WTC11 (cell line): ENCODE measurements at places on chromosomes 4 and X. TPM values are rescaled to one million over a fixed set of nuclear protein-coding genes. Genes with fewer than 3 reads are reported as not detected.

DNA sequence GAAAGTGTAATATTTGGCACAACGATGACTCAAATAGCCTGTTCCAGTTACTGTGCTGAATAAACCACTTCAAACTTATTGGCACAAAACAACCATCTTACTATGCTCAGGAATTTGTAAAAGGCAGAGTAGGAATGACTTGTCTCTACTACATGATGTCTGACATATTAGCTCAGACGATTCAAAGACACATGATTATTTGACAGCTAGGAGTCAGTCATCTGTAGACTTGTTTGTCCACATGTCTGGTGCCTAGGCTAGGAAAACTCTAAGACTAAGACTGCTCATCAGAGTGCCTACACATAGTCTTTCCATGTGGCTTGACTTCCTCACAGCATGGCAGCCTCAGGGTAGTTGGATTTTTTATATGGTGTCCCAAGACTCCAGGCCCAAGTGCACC lies 154.5 kb downstream of the FANCB start:
- no peak for DNase-seq

DNA sequence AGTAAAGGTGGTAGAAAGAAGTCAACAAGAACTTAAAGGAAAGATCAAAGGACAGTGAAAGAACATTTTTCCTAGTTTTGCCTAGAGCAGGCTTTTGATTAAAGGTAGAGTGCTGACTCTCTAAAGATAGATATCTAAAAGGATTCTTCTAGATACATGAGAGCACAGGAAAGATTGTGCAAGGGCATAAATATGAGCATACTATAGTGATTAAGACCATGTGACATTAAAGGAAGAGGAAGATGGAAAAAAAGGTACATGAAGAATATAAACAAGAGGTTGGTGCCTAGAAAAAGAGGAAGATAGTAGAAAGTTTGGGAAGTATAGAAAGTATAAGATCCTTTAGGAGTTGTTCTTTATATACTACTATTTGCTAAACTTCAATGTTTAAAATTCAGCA lies 26.1 kb upstream of the TET2 start:
- no peak for DNase-seq

- no peak for DNase-seq
Measured at GRCh38 chr4:13322681-13323101, 161.4 kb downstream of the RAB28 start.

DNA sequence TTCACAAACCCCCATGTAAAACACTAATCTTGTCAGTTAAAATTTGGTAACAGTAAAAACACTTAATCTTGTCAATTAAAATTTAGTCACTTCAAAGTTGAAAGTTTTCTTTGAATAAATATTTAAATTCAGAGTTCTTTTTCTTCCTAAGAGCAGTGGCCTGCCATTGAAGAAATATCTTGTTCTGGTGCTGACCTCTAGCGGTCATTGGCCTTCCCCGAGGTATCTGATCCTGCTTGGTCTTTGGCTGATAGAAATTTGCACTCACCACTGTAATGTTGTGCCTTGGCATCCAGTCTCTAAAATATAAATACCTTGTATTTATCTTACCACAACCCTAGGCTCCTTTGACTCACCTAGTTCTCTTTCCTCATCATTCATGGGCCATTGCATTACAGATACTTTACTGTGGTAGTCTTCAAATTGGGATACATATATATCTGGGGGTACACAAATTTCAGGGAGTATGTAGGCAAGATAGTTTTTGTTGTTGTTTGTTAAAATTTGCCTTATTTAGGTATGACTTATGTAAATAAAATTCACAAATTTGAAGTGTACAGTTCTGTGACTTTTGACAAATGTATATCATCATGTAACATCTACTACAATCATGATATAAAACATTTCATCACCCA lies 6.7 kb upstream of the ART3 start:
- peak; percentile 76 for DNase-seq

DNA sequence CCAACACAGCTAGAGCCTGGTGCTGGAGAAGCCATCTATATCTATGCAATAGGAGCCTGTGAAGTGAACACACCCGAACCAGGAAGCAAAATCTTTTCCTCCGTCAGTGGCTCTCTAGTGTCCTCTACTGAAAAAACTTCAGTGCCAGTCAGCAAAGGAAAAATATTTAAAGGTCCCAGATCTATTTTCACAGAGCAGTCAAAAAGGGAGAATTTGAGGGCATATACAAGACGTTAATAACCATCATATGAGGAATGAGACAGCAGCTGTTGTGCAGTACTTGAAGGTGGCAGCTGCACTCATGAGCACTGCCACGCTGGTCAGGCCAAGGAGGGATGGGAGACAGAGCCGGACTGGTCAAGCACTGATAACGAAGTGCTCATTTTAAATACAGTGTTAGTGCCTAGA lies 14.4 kb downstream of the MCUB start:
- no peak for DNase-seq

GRCh38 chrX:38704146-38704882 lies 96.9 kb upstream of the MID1IP1 start:
- no peak for DNase-seq

DNA sequence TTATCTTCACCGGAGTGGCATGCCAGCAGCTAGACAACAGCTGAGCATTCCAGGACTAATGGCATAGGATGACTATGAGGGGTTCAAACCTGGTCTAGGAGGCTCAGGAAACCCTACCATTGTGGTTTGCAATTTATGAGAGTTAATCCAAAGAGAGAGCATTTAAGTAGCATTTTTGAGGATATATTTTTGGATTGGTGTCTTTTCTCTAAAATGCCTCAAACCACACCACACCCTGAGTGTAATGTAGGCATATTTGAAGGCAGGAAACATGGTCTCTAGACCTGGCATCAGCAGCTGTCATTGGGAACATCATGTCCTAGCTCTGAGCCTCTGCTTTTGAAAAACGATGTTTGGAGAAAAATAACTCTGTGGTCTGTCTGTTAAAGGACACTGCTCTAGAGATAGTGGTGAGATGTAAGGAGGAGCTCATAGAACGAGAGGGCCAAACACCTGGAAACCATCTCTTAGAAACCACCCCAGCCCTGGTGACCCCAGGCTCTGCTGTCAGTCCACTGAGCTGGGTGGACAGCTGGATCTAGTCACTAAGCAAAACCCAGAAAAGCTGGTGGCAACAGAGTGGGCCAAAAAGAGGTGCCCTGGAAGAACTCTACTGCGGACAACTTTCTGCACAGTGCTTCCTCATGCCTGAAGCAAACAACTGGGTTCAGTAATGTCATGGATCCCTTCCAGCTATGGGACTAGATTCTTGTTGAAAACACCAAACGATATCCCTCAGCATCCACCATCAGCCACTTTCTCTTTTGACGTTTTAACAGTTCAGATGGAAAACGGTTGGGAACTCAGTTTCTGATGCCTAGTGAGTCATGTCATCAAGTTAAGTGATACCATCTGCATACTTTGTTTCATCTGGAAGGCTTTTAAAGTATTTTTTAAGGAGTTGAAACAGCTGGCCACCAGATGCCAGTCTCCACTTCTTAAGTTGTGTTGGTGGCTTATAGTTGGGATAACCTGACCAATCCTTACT lies 100.2 kb upstream of the C1QTNF7 start:
- no peak for DNase-seq

GRCh38 chrX:120677004-120677652 lies 47.3 kb upstream of the C1GALT1C1 start:
- no peak for DNase-seq

Gene PAGE2
- not detected in 3 replicates for total RNA-seq

Gene ERAS
- not detected in 3 replicates for total RNA-seq

Gene SPATA4
- total RNA-seq: not detected in 3 replicates

Gene RHOXF1
- not detected in 3 replicates for total RNA-seq
